ENCODE measurements at places on chromosomes 12 and 14. TPM values are rescaled to one million over a fixed set of nuclear protein-coding genes. Genes with fewer than 3 reads are reported as not detected.
A peak's percentile ranks its signal among the peaks of the same experiment; 100 is the strongest.

- no peak for DNase-seq
Observed at GRCh38 chr14:73472185-73473114, 14.1 kb upstream of the NUMB start.

The TSPAN9 gene
- total RNA-seq = 7.7 TPM

- no peak for DNase-seq
Observed at GRCh38 chr14:22839159-22839779, 2.9 kb downstream of the MMP14 start.

DNA sequence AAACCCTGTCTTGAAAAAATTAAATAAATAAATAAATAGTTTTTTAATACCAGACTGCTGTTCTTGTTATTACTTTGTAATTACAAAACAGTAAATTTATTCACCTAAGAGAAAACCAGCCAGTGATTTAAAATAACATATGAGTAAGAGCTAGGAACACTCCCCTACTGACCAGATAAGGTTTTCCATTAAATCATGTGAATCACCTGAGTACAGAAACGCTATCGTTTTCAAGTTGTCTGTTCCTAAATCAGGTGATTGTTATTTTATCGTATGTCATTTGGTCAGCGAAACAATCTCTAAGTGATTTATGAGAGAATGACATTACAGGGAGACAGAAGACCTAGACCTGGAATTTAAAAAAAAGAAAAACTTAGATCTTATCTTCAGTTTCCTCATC lies 47.3 kb downstream of the RPS29 start:
- DNase-seq = no peak

The KRT83 gene
- total RNA-seq = 0.28 TPM

DNA sequence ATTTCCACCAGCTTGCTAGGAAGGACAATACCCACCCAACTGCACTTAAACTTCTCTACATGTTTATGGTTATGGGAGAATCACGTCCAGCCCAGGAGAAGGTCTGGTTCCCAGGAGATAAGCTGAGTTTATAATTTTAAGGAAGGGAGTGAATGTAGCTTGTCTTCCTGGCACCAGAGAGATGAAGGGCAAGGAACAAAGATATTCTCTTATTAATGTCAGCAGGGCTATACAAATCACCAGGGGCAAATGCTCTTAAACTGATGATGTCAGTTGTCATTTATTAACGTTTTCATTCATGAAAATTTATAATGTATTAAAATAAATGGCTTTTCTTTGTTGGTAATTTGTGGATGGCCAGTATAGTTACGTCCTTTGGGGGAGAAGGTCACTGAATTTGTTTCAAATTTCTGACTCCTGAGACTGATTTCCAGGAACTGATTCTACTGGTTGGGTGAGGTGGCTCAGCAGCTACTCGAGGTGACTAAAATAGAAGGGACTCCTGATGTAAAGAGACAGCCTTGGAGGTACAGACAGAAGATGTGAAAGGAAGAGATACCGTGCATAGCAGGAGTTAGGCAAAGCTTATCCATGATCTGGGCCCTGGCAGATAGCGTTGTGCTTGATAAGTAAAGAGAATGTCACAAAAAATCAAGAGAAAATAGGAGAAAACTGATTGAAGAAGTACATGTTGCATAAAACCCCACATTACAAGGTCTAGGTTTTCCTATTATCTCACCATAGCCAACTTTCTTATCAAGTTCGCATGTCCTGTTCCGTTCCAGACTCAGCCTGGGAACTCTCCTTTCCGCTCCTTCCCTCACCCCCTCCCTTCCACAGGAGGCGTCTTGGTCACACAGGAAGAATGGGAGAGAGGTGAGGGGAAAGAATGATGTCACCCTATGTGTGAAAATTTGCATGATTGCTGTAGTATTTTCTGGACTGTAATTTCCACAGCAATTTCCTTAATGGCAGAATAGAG lies 367.1 kb upstream of the FAR2 start:
- no peak for DNase-seq

- DNase-seq = no peak
Observed at GRCh38 chr12:130093380-130093779, 68.9 kb upstream of the FZD10 start.

GRCh38 chr14:21025371-21026273 lies 761 bp upstream of the NDRG2 start:
- no peak for DNase-seq

The MMP19 gene
- 0.05 TPM for total RNA-seq

- DNase-seq = no peak
Observed at GRCh38 chr14:34863844-34864243, 11.3 kb downstream of the BAZ1A start.

The TCTN1 gene
- total RNA-seq = 28.5 TPM

DNA sequence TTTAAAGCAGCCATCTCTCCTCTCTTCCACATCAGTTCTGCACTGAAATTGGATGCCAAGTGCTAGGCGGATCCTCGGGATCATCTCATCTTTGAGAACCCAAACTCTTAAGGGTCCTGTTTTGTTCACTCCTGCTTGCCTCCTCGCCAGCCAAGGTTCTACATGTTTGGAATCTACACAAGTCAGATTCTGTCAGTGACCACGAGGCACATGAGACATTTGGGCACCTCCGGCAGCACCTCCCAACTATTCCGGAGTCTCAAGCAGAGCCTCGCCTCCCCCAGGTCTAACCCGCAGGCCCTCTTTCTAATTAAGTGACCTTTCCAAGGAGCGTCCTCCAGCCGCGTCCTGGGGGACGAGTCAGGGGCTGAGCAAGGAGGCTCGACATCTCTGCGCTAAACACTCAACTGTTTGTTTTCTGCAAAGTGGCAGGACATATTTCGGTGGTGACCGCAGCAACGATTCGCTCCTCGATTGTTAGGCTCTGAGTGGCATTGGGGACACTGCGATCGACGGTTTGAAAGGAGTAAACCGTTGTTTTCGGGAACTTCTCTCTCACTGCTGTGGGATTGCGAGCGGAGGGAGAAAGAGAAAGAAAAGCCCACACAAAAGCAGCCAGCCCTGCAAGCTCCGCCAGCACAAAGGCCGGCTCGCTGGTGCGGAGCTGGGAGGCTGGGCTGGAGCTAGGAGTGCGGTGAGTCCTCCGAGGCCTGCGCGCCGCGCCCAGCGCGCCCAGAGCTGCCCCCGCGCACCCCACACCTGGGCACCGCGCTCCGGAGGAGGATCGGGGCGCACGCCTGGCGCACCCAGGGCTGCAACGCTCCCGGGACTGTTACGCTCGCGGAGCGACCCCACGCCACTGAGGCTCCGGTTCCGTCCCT lies 640 bp downstream of the ARMH4 start:
- DNase-seq = no peak

- DNase-seq = no peak
Observed at GRCh38 chr14:68553311-68553710, 239.6 kb downstream of the ZFP36L1 start.

- DNase-seq = peak; percentile 7
Observed at GRCh38 chr12:2395354-2395977, 342.7 kb downstream of the CACNA1C start.

The CLEC9A gene
- not detected for total RNA-seq

The SLC24A4 gene
- not detected for total RNA-seq

- DNase-seq = no peak
Observed at GRCh38 chr12:48000878-48001504, 3.3 kb downstream of the COL2A1 start.

DNA sequence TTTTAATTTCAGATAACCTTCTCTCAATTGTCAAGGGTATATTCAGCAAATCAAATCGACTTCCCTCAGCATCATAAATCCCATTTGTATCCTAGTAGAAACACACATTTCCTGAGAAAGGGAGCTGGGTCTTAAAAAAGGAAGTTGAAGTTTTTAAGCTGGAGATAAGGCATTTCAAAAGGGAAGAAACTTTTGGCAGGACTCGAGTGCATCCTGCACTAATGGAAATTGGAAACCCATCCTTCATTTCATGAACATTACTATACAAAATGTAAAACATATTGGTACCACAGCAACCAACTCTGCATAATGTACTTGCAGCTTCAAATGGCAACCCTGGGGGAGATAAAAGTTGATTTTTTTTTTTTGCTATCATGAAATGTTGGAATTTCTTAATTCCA lies 23.7 kb upstream of the TMCC3 start:
- no peak for DNase-seq

DNA sequence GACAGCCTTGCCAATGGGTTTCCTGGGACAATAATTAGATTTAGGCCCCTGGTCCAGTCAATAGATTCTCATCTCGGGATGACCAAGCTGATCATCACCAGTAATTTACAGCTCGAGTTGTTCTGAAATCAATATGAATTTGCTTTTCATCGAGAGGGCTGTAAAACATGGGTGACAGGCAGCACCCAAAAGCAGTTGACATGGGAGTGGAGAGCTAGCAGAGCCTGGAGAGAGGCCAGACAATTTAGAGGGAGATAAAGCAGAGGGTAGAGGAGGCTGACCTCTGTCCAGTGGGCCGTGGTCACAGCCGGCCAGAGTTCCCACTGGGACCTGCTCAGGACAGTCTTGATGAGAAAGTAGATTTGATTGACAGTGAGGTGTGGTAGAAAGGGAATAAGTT lies 157.3 kb downstream of the ASCL4 start:
- no peak for DNase-seq

GRCh38 chr12:66140731-66141130 lies 10.2 kb upstream of the LLPH start:
- no peak for DNase-seq

DNA sequence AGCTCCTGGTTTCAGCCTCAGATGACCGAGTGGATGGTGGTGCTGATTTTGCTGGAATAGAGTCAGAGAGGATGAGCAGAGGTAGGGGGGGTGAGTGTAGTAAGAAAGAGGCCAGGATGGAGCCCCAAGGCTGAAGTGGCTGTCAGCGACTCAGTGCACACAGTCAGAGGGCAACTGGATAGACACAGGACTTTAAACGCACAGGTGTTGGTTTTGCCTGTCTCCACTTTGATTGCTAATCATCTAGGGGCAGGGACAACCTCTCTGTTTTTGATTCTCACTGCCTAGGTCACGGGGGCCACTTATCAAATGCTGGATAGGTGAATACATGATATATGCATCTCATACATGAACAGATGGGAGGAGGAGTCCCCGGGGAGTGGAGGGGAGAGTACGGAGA lies 99.5 kb downstream of the EGLN3 start:
- DNase-seq = no peak

- DNase-seq = no peak
Observed at GRCh38 chr12:96436366-96437170, 36.3 kb upstream of the CDK17 start.

DNA sequence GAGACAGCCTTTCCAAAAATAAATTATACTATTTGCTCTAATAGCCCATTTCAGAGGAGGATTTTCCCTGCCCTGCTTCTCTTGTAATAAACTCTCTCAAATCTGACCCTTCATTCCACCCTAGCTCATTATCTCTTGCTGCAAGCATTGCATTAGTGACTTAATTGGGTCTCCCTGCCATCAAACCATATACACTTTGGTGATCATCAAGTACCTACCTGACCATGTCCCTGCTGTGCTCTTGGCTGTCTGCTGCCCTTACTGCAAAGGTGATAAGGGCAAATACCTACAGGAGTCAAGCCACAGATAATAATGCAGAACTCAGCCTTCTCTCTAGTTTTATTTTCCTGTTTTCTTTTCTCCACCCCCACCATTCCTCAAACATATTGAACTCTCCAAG lies 88.4 kb downstream of the LIN7A start:
- no peak for DNase-seq

- DNase-seq = no peak
Observed at GRCh38 chr14:35050652-35051051, 4.6 kb downstream of the FAM177A1 start.

- no peak for DNase-seq
Observed at GRCh38 chr12:49823951-49824350, 4.3 kb downstream of the NCKAP5L start.

DNA sequence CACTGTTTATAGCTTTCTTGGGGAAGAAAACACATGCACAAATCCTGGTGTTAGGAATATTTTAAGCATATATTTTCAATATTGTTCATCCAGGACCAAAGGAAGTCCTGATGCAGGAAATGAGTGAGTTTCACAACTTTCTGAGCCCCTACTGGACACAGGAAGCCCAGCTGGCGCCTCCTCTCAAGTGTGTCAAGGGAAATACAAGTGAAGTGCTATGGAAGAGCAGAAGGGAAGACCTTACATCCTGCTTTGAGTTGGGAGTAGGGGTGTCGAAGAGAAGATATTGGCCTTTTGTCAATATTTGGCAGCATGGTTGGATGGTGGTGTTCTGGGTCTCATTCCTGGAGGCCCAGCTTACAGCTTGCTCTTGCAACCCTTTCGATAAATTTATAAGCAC lies 66.1 kb upstream of the ZDHHC17 start:
- no peak for DNase-seq

- DNase-seq = no peak
Observed at GRCh38 chr12:97555547-97556187, 93.1 kb downstream of the RMST start.

GRCh38 chr14:32813401-32813800 lies 125.3 kb upstream of the NPAS3 start:
- no peak for DNase-seq

GRCh38 chr12:6708960-6709394 lies 8.4 kb upstream of the PIANP start:
- no peak for DNase-seq

GRCh38 chr12:64097366-64098105 lies 124.6 kb downstream of the KICS2 start:
- no peak for DNase-seq

The PLBD1 gene
- total RNA-seq = 37.8 TPM

The TROAP gene
- total RNA-seq = 50.0 TPM
